ENCODE measurements at places on chromosomes 16 and 17.

GRCh38 chr16:15835136-15835878, 21.5 kb downstream of the MYH11 start:
- DNase-seq, result no peak

- DNase-seq, result no peak
These were observed 36.5 kb downstream of the CPNE2 start for GRCh38 chr16:57128771-57129389.

DNA sequence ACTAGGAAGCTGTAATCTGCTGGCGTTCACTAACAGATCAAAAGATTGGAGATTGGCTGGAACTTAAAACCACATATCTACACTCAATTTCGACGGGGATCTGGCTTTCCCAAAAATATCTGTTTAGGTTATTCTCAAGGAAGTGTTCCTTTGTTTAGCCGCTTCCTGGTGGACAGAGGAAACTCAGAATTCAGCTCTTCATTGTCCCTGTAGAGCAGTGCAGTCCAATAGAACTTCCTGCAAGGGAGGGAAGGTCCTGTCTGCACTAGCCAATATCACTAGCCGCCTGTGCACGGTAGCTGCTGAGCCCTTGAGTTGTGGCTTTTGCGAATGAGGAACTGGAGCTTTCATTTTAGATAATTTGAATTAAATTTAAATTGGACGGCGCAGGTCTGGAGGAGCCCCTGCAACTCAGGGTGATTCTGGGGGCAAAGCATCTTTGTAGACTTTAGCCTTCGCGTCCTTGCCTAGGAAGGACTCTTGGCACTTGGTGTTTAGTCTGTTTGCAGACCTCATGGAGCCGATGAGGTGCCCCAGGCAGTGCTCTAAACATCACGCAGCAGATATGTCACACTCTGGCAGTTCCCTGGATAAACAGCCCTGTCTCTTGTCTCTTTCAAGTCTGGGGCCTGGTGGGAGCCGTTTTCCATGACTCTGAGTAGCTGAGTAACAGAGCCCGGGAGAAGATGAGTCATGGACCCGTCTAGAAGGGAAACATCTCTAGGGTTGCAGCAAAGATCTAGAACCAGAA, 122.2 kb downstream of the CCDC182 start:
- peak; percentile 68 for DNase-seq

DNA sequence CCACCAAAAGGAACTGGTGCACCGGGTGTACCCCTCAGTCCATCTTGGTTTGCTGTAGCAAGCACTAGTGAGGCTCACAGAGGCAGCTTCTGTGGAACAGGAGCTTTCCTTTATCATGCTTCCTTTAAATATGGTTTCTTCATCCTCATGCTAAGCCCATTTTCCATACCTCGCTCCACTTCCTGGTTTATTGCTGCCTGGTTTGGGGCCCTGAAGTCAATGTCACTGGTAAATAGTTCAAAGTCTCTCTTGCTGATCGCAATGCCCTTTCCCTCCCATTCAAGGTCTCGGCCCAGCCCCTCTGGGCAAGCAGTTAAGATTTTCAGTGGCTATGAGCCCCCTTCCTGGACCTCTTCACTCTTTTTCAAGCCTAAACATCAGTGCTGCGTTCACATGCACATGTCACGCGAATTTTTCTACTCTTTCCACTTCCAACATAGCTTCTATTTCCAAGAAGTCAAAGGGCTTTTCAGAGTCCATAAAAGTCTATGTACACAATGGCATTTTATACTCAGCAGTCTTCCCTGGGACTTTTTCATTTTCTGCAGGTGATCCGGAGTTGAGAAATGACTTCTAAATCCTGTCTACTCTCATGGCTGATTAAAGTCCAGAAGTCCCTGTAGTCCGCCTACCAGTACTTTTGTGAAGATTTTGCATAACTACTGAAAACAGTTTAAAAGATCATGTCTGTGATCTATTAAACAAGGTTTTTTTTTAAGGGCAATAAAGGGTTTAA, 323.8 kb upstream of the ZFHX3 start:
- DNase-seq, result no peak

- no peak for DNase-seq
These were observed 620 bp downstream of the NOB1 start for GRCh38 chr16:69754143-69754468.

DNA sequence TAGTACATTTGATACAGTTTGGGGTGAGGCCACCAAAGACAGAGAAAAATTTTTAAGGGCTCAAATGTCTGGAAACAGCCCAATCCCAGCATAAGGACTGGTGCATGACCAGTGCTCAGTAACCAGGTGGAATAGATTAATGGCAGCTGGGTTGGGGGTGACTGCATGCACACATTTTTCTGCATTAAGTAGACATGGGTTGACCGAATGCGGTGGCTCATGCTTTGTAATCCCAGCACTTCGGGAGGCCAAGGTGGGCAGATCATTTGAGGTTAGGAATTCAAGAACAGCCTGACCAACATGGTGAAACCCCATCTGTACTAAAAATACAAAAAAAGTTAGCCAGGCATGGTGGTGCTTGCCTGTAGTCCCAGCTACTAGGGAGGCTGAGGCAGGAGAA, 121.1 kb upstream of the HSBP1 start:
- DNase-seq, result no peak

- DNase-seq, result no peak
These were observed 35.5 kb downstream of the C16orf78 start for GRCh38 chr16:49409121-49409520.

DNA sequence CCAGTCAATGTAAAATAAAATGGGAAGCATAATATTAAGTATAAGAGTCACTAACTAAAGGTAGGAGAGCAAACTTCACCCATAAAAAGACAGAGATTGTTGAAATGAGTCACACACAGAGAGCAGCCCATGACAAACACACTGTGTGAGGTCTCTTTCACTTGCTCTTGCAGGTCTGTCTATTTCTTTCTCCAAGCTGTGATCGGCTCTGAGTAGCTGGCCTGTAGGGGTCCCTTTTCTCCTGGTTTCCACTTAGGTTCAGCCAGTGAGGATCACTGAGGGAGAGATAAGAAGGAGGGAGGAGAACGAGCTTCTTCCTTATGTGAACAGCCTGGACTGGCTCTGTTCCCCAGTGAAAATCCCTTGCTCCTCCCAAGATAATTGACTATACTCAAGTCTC, 133.7 kb upstream of the HS3ST3A1 start:
- DNase-seq, result no peak

- DNase-seq, result peak; percentile 21
These were observed 44.4 kb downstream of the ZNF778 start for GRCh38 chr16:89261691-89262563.

- no peak for DNase-seq
These were observed 12.6 kb downstream of the PHB1 start for GRCh38 chr17:49401971-49402611.

GRCh38 chr17:74055508-74056160, 147.8 kb upstream of the RPL38 start:
- DNase-seq, result no peak

DNA sequence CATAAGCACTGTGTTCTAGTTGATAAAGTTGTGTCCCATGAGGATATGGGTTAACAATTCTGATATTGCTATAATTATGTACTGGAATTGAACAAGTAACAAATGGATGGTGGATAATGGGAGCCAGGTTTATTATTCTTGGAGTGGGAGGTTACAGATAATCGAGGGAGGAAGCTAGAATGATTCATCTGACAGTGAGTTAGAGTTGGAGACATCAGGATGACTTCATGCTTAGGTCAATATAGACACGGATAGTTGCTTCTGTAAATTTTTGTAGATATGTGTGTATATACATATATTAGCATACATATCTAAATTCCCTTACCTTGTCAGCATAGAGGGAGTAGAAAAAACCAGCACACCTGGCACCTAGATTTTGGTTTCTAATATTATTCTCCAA, 293.4 kb downstream of the SHISA9 start:
- DNase-seq, result no peak

DNA sequence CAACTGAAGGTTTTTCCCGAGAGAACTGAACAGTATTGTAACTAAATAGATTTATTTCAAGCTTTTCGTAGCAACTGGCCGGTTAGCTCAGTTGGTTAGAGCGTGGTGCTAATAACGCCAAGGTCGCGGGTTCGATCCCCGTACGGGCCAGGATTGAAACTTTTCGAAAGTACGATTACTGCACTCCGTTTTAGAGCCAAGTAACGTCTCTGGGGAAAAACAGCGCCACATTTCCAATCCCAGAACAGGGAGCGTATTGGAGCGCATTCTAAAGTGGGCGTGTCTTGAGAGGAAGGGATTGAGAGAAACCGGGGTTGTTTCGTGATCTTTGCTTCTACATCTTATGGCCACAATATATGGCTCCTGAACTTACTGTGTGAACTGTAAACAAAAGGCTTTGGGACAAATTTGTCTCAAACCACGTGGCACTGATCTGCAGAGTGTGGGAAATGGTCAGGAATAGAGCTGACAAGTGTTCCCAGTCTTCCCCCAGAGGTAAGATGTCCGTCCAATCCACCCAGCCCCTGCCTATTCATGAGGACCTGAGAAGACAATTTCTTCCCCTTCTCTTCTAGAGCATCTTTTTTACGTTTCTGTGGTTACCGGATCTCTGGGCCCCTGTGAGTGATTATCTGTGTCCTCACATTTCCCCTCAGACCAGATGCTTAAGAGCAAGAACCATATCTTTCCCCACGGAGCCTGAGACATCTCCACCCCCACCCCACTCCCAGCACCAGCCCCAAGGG, 2.3 kb downstream of the BORCS6 start:
- peak; percentile 100 for DNase-seq

DNA sequence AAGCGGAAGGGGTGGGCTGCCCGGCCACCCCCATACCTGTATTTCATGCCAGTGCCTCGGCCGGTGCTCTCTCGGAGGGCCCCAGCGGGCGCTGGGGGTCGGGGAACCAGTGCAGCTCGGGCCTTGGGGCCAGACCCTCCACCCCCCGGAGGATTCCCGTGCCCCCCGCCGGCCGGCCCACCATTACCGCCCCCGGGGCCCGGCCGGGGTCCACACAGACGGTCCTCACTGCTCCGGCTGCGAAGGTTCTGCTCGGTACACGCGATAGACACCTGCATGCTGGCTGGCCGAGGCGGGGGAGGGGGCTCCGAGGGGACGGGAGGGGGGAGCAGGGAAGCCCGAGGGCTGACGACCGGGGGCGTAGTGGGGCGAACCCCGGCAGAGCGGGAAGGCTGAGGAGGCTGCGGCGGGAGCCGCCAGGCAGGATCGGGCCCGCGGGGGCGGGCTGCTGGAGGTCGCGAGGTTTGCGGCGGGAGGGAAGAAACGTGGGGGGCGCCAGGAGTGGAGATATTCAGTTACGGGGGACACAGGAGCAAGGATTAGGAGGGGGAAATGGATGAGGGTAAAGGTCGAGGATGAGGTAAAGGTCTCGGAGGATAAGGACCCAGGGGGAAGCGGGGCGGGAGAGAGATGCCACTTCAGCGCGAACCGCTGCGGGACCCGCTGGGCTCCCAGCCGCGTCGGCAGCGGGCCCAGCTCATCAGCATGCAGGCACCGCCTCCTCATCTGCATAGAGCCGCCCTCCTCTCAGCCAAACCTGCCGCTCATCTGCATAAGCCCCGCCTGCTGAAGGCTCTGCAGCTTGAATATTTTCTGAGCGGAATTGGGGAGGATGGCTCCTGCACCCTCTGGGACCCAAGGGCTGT, at the start of gene KCNAB3:
KCNAB3 (minus strand) TSS at position 699 of the 866 bp plus-strand sequence; CDS start at position 278, 421 bp downstream.
- peak; percentile 86 for DNase-seq

DNA sequence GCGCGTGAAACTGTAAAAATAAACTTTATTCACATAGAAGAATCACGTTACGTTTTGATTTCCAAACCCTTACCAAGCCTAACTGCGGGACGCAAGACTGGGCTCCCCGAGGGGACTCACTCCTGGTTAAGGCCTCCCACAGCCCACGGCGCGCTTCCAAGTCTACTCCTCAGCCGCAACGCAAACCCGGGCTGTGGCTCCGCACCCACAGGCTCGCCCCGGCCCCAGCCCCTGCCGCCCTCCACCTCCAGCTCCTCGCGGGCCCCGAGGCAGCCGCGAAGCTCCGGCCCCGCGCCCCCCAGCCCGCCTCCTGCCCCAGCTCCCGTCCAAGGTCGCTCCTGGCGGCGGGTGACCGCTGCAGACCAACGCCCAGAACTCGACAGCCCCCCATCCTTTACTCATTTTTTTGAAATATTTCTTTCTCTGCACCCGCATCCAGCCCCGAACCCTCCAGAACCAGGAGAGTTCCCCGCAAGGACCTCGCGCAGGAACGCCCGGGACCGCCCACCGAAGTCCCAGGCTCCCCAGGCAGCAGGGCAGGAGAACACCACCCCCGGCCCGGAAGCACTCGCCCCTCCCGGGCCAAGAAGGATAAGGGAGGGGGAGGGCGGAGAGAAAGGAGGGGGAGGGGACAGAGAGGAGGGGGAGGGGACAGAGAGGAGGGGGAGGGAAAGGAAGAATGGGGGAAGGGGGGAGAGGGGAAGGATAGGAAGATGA, 912 bp downstream of the USP22 start:
- peak; percentile 83 for DNase-seq

GRCh38 chr16:66273644-66274334, 92.7 kb upstream of the CDH5 start:
- DNase-seq, result peak; percentile 56

GRCh38 chr17:59101178-59101577, 5.5 kb downstream of the TRIM37 start:
- DNase-seq, result no peak

GRCh38 chr17:901964-902363, 77.6 kb downstream of the NXN start:
- no peak for DNase-seq

GRCh38 chr17:36627101-36627500, 25.7 kb downstream of the MRM1 start:
- DNase-seq, result no peak

- DNase-seq, result peak; percentile 62
These were observed 16.4 kb downstream of the SAP30BP start for GRCh38 chr17:75683583-75683982.

- peak; percentile 37 for DNase-seq
These were observed 67.0 kb downstream of the PRMT7 start for GRCh38 chr16:68377667-68378393.

GRCh38 chr16:77767211-77767610, 21.2 kb upstream of the VAT1L start:
- no peak for DNase-seq

- DNase-seq, result no peak
These were observed at the start of gene ICAM2 for GRCh38 chr17:64020056-64020766. TSS of gene ICAM2 (minus strand) at chr17:64020633. CDS start at chr17:64006691, 13,942 bp downstream.

DNA sequence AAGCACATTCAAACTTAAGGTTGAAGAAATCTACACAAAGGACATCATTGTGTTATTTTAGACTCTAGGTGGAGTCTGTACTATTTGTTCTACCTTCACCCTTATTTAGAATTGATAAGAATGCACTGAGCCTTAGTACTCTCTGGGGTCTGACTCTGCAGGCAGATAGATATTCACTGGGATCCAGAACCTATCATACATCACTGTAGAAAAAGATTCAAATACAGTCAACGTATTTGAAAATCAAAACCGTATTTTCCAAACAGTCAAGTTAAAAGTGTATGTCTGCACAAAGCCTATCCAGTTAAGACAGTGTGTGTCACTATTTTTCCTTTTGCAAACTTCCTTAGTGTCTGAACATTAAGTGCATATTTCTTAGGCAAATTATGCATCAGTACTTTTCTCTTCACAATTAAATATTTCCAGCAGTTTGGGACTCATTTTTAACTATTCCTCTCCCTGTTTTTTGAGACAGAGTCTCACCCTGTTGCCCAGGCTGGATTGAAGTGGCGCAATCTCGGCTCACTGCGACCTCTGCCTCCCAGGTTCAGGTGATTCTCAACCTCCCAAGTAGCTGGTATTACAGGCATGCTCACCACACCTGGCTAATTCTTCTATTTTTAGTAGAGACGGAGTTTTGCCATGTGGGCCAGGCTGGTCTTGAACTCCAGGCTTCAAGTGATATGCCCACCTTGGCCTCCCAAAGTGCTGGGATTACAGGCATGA, 22.3 kb downstream of the MOSMO start:
- DNase-seq, result no peak
